Sigmoid colon (tissue), 7 donors: ENCODE measurements at places on chromosomes 11 and 22. TPM values are rescaled to one million over a fixed set of nuclear protein-coding genes. Genes with fewer than 3 reads are reported as not detected.

- no peaks in the 10 kb centered on the region for H3K27me3 ChIP-seq
- H3K27ac ChIP-seq: no peak overlapping the region
- peaks cover 5% of the 10 kb centered on the region for H3K4me1 ChIP-seq
- DNase-seq: no peak
Measured at GRCh38 chr11:10722307-10722706, 28.7 kb upstream of the CTR9 start.

DNA sequence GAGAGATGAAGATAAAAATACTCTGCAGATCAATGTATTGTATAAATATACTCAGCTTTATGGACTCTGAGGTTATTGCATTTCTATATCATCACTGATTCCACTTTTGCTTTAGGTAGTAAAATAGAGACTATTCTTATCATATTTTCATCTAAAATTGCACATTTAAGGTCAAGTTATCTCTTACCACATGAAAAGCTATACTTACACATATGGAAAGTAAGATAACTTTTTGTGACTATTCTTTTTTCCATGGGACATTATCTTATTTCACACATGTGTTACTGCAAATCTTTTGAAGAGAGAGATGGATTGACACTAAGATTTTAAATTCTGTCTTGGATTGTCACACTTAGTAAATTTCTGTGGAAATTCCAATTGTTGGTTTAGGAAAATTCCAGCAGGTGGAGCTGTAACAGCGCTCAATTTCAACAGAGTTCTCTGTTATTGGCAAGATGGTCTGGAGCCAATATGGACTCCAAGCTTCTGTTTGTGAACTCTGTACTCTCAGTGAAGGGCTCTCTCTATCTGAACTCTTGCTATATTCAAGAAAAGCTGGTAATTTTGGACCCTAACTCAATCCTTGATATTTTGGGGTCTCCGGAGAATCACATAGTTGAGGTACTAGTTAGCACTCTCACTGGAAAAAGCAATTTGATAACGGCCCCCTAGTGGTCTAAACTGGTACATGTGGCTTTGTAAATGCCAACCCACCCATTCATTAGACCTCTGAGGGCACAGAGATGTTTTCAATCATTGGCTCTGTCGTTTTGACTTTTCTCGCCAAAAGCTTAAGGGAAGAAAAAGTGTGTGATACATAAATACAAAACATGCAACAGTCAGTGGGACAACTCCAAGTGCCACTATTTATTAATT lies 429.7 kb downstream of the ETS1 start:
- no peaks in the 10 kb centered on the region for H3K27me3 ChIP-seq
- no peak overlapping the region for H3K4me3 ChIP-seq
- H3K36me3 ChIP-seq: no peaks in the 10 kb centered on the region
- H3K27ac ChIP-seq: no peak overlapping the region
- no peaks in the 10 kb centered on the region for H3K4me1 ChIP-seq

DNA sequence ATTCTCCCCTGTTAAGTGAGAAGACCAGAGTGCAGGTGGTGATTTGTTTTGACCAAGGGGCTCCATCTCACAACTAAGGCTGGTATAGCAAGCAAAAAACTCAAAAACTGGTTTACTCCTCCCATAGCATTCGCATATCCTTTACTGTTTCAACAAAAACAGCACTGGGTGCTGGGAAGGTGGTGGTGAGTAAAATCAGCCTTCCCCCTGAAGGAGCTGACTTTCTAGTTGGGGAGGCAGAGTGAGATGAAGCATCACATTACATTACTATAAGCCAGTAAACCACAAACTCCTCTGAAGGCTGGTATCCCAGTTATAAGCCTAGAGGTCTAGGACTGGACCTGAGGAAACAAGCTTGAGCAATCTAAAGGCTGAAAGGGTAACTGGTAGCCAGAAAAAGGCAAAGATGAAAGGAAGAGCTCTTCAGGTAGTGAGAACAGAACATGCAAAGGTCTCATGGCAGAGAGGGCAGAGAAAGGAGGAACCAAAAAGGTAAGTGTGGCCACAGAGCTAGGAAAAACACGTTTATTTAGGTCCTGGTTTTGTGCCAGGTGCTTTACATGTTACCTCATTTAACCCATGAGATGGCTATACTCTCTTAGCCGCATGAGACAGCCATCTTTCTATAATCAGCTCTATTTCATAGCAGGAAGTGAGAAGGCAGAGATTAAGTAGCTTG lies 22.3 kb downstream of the TMEM123 start:
- no peak overlapping the region for H3K4me3 ChIP-seq
- H3K27ac ChIP-seq: peak overlapping the region; percentile 51
- no peak for DNase-seq
- H3K36me3 ChIP-seq: peaks cover 3% of the 10 kb centered on the region
- H3K27me3 ChIP-seq: no peaks in the 10 kb centered on the region
- H3K4me1 ChIP-seq: peaks cover 47% of the 10 kb centered on the region

DNA sequence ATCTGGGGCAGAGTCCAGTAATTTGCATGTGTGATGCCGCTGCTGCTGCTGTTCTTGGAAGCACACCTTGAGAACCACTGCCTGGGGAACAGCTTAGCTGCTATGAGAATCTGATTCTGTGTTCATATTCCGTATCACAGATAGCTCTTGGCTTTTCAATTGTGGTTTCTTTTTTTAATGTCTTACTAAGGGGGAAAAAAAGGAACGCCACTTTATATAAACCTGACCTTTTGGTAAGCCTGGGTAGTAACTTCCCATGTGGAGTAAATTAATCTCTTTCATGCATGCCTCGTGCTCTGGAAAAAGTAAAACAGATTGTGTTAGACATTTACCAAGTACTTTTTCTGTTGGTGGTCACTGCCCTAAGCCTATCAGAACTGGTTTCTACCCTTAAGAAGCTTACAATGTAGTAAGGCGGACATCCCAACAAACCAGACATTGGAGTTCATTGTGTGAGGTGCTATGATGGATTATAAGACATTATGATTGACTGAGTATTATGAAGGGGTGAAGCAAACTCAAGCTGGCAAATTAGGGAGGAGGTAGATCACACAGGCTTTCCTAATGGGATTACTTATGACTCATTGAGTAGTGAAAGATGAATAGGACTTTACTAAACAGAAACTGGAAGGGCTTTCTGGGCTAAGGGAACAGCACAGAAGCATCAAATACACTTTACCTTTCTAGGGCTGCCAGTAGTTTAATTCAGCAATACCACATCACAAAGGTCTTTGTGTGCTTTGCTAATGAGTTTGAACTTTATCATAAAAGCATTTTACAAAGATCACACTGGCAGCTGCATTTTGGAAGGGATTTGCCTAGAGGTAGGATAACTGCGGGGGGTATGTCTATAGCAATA lies 64.7 kb downstream of the MAML2 start:
- peaks cover 46% of the 10 kb centered on the region for H3K4me1 ChIP-seq
- no peak overlapping the region for H3K4me3 ChIP-seq
- H3K27ac ChIP-seq: peak overlapping the region; percentile 27
- no peak for DNase-seq
- no peaks in the 10 kb centered on the region for H3K36me3 ChIP-seq

GRCh38 chr11:12377824-12378593 lies 638 bp downstream of the PARVA start:
- DNase-seq: peak; percentile 94
- no peaks in the 10 kb centered on the region for H3K27me3 ChIP-seq
- H3K36me3 ChIP-seq: no peaks in the 10 kb centered on the region
- peak overlapping the region; percentile 78 for H3K4me3 ChIP-seq
- no peaks in the 10 kb centered on the region for H3K4me1 ChIP-seq

C11orf87 gene
- not detected for total RNA-seq
